ENCODE measurements at places on chromosomes 16 and 17. TPM values are rescaled to one million over a fixed set of nuclear protein-coding genes. Genes with fewer than 3 reads are reported as not detected.
A peak's percentile ranks its signal among the peaks of the same experiment; 100 is the strongest.

DNA sequence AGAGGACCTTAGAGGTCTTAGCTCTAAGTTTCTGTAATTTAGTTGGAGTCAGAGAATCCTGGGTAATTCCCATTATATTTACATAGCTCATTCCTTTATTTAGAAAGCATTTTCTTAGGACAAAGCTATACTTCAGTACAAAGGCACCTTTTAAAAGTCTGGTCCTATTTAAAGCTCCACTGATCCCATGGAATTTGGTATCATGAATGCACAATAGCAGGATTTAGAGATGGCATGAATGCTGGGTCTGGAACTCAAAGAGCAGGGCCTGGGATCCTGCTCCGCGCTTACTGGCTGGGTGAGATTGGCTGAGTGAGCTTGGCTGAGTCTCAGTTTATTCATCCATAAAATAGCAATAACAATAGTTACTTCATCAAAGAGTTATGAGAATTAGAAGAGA is 4.8 kb downstream of the KRT23 start:
- no peaks in the 10 kb centered on the region for H3K27me3 ChIP-seq
- H3K4me3 ChIP-seq = no peak overlapping the region
- H3K36me3 ChIP-seq = no peaks in the 10 kb centered on the region
- no peak for DNase-seq
- no peak overlapping the region for H3K27ac ChIP-seq

GRCh38 chr16:35409503-35409902 is 1950.1 kb downstream of the TP53TG3F start:
- no peak overlapping the region for H3K27ac ChIP-seq
- H3K4me3 ChIP-seq = no peak overlapping the region
- H3K4me1 ChIP-seq = no peaks in the 10 kb centered on the region
- no peak for DNase-seq

GRCh38 chr17:59525668-59526067 is 39.7 kb upstream of the DHX40 start:
- no peak overlapping the region for H3K27ac ChIP-seq
- H3K4me1 ChIP-seq = no peaks in the 10 kb centered on the region
- H3K4me3 ChIP-seq = no peak overlapping the region
- DNase-seq = no peak

- no peak overlapping the region for H3K4me3 ChIP-seq
- H3K36me3 ChIP-seq = no peaks in the 10 kb centered on the region
- DNase-seq = no peak
- H3K4me1 ChIP-seq = no peaks in the 10 kb centered on the region
Observed at GRCh38 chr16:78230832-78231231, 131.4 kb downstream of the WWOX start.

GRCh38 chr17:49229805-49230600 is 584 bp downstream of the PHOSPHO1 start:
- H3K27me3 ChIP-seq = no peaks in the 10 kb centered on the region
- peaks cover 4% of the 10 kb centered on the region for H3K4me1 ChIP-seq
- H3K27ac ChIP-seq = no peak overlapping the region
- H3K4me3 ChIP-seq = peak overlapping the region; percentile 26
- no peaks in the 10 kb centered on the region for H3K36me3 ChIP-seq
- DNase-seq = no peak

DNA sequence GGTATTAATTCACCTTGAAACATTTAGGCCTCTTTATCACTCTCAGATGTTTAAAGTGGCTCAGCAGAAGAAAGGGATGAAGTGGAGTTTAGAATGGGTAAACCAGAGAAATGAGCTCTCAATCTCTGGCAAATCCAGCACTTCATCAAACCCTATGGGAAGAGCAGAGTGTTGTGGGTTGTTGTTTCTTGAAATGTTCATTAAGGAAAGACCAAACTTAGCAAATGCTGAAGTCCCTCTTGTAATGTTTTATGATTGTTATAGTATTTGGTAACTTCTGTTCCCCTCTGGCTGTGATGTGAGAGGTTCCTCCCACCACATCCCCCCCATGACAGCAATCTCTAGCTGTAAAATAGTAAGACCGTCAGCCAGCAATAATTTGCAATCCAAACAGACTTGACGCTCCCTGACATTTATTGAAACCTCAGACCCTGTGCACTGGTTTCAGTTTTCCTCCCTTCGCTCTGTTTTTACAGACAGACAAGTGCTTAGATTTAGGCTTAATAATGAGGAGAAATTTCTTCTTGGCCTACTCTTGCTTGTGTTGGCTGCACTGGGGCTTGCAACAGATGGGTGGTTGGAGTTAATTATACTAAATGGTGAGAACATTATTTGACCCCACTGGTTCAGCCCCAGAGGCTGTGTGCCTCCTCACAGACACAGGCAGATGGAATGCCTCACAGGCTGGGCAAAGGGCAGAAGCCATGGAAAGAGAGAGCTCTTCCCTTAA is 609.4 kb upstream of the SOX9 start:
- H3K4me1 ChIP-seq = no peaks in the 10 kb centered on the region
- no peaks in the 10 kb centered on the region for H3K36me3 ChIP-seq
- no peak for DNase-seq
- H3K4me3 ChIP-seq = no peak overlapping the region

- no peak overlapping the region for H3K4me3 ChIP-seq
- H3K27ac ChIP-seq = no peak overlapping the region
- no peaks in the 10 kb centered on the region for H3K36me3 ChIP-seq
- DNase-seq = no peak
- H3K27me3 ChIP-seq = peaks cover 4% of the 10 kb centered on the region
Observed at GRCh38 chr16:24478401-24478800, 61.0 kb upstream of the RBBP6 start.

DNA sequence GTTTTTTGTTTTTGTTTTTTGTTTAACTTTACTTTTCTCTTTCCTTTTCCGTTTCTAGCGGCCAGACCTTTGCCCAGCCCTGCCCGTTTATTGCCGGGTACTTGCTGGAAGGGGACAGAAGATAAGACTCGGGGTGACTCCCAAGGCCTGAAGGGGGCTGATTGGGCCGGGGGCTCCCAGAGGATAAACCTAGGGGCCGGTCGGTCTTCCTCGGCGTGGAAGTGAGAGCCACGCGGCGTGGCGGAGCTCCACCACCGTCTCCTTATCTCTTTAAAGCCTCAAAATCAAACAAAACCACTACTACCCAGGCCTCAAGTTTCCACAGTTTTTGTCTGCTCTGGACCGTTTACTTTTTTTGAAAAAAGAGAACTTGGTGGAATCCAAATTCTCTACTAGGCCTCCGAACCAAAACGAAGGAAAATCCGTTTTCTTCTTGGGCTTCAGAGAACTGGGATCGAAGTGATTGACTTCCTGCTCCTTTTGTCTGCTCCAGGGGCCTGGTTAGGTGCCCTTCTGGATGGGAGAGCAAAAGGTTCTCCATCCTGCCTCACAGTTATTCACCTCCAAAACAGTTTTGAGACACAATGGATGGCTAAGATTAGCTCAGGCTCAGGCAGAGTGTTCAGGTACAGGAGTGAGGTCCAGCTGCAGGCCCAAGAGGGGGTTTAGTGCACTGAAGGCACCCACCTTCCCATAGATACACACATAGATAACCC is 8.5 kb upstream of the HOXB9 start:
- H3K4me3 ChIP-seq = no peak overlapping the region
- peaks cover 1% of the 10 kb centered on the region for H3K27me3 ChIP-seq
- no peaks in the 10 kb centered on the region for H3K4me1 ChIP-seq
- DNase-seq = no peak
- H3K36me3 ChIP-seq = no peaks in the 10 kb centered on the region
- H3K27ac ChIP-seq = no peak overlapping the region

- no peaks in the 10 kb centered on the region for H3K36me3 ChIP-seq
- H3K27ac ChIP-seq = no peak overlapping the region
- no peaks in the 10 kb centered on the region for H3K27me3 ChIP-seq
- no peak overlapping the region for H3K4me3 ChIP-seq
Observed at GRCh38 chr17:10059684-10060211, 138.7 kb downstream of the GAS7 start.

DNA sequence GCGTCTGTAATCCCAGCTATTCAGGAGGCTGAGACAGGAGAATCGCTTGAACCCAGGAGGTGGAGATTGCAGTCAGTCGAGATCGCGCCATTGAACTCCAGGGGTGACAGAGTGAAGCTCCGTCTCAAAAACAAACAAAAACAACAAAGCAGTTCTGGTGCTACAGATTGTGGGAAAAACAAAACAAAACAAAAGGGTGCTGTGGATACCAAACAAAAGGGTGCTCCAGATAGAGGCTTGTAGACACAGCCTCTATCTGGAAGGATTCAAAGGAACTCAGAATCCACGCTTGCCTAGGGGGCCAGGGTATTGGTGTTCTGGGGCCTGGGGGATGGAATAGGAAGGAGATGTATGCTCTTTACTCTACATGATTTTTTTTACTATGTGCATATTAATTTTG is 2.5 kb downstream of the MYLK3 start:
- no peak overlapping the region for H3K27ac ChIP-seq
- H3K27me3 ChIP-seq = peaks cover 4% of the 10 kb centered on the region
- no peak overlapping the region for H3K4me3 ChIP-seq
- DNase-seq = no peak
- H3K36me3 ChIP-seq = no peaks in the 10 kb centered on the region

DNA sequence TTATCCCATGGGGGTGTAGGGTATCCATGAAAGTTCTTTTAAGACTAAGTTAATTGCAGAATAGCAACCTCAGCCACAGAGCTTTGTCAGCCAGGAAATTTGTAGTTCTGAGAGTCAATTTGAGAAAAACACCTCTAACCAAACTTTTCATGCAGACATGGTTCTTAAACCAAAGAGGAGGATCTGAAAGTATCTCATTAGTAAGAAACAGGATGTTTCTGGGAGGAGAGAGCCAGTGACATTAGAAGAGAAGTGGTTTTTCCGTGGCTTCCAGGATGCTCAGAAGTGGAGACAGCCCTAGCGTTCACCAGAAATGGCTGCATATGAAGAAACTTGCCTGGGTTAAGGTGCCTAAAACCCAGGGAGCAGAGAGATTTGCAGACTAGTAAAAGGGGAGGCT is 7.9 kb downstream of the GNAO1 start:
- no peak for DNase-seq
- H3K27ac ChIP-seq = no peak overlapping the region
- H3K4me3 ChIP-seq = no peak overlapping the region
- H3K36me3 ChIP-seq = no peaks in the 10 kb centered on the region
- peaks cover 4% of the 10 kb centered on the region for H3K4me1 ChIP-seq

DNA sequence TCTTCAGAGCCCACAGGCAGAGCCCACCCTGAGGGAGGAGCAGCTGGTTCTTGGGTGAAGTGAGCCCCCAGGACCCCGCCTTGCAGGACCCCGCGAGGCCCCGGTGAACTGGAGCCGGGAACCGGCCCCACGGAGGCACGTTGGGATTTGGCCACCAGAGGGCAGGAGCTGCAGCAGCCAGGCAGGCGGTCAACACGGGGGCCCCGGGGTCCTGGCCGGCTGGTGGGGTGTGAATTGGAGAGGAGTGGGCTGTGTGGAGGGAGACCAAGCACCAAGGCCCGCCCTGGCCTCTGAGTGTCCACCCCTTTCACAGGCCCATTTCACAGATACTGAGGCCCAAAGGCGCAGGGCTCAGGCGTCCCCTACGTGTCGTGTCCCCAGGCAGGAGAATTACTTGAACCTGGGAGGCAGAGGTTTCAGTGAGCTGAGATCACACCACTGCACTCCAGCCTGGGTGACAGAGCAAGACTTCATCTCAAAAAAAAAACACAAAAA is 2.2 kb downstream of the DPEP1 start:
- peaks cover 6% of the 10 kb centered on the region for H3K4me1 ChIP-seq
- no peak for DNase-seq
- no peaks in the 10 kb centered on the region for H3K36me3 ChIP-seq
- no peak overlapping the region for H3K27ac ChIP-seq
- H3K4me3 ChIP-seq = no peak overlapping the region

GRCh38 chr16:84976644-84977400 is 34.5 kb downstream of the ZDHHC7 start:
- H3K27ac ChIP-seq = no peak overlapping the region
- H3K27me3 ChIP-seq = no peaks in the 10 kb centered on the region
- DNase-seq = no peak
- no peaks in the 10 kb centered on the region for H3K4me1 ChIP-seq

GRCh38 chr16:66273644-66274334 is 92.7 kb upstream of the CDH5 start:
- no peak for DNase-seq
- no peak overlapping the region for H3K4me3 ChIP-seq
- no peaks in the 10 kb centered on the region for H3K36me3 ChIP-seq
- no peak overlapping the region for H3K27ac ChIP-seq
- no peaks in the 10 kb centered on the region for H3K27me3 ChIP-seq

DNA sequence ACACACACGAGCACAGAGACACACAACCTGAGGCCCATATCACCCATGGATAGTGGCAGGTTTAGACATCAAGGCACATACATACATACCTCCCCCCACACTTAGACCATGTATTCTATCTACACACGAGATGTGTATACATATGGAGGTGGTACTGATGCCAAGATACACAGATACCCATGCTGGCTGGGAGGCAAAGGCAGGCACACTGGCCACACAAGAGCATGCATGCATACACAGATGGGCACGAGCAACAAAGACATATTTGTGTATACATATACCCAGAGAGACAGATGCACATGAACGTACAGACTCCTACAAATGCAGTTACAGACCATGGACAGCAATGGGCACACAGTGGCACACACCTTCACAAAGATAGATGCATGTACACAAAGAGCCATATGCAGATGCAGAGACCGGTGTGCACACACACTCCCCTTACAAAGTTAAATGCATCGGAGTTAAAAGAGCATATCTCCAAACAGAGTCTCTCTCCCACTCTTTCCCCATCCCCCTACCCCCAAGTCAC is 2.0 kb upstream of the C17orf113 start:
- no peak for DNase-seq
- no peak overlapping the region for H3K27ac ChIP-seq
- no peak overlapping the region for H3K4me3 ChIP-seq
- no peaks in the 10 kb centered on the region for H3K27me3 ChIP-seq

DNA sequence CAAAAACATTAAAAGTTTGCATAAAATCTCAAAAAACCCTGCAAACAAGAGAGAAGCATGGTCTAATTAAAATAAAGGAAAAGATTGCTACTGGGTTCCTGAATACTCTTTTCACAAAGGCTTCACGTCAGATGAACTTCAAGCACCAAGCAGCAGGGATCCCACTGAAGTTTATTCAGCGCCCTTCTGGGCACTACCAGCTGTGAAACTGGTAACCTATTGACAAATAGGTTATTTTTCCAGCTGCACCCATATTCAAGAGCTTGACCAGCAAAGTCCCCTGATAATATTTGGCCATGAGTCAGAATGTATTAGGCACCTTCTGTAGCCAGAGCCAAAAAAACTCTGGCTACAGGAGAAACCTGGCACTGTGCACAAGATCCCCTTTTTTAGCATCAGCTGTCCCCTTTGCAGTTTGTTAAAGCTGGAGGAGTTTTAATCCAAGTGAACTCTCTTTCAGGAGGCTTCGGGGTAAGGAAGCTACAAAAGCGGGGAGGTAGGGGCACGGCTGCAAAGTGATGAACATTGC is 60.3 kb downstream of the GRIN2A start:
- H3K4me1 ChIP-seq = no peaks in the 10 kb centered on the region
- peak overlapping the region; percentile 28 for H3K27ac ChIP-seq
- no peaks in the 10 kb centered on the region for H3K27me3 ChIP-seq
- H3K36me3 ChIP-seq = no peaks in the 10 kb centered on the region
- no peak for DNase-seq
- H3K4me3 ChIP-seq = no peak overlapping the region

Gene CLEC3A
- not detected for total RNA-seq

Gene QPRT
- 18.6 TPM for total RNA-seq

Gene SNX11
- total RNA-seq = 9.1 TPM

Gene SEC14L5
- total RNA-seq = 0.69 TPM

Gene ASPHD1
- 7.6 TPM for total RNA-seq

Gene TVP23B
- total RNA-seq = 26.3 TPM

Gene RAPGEFL1
- total RNA-seq = 4.5 TPM

Gene LSM12
- 19.0 TPM for total RNA-seq

Gene BICDL2
- 65.8 TPM for total RNA-seq

All from pancreas (tissue), 10 donors.